ENCODE measurements at places on chromosomes 1 and 21. TPM values are rescaled to one million over a fixed set of nuclear protein-coding genes. Genes with fewer than 3 reads are reported as not detected.
A peak's percentile ranks its signal among the peaks of the same experiment; 100 is the strongest.

GRCh38 chr21:38440746-38441145, 57.5 kb downstream of the ERG start:
- no peak for DNase-seq

DNA sequence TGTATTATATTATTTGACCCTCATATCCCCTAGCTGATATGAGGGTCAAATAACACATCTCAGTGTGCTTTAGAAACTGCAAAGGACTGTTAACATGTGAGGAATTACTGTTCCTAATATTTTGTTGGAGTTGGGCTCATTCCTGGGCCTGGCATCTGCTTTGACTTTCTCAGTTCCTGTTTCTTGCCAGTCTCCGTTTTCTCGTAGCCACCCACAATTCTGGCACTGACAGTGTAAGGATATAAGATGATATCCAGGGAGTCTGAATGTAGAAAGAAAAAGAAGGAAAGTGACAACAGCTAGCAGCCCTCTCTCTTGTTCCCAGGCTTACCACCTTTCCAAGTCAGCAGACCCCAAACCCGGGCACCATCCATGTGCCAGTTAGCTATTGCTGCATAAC, 54.4 kb upstream of the SCMH1 start:
- no peak for DNase-seq

DNA sequence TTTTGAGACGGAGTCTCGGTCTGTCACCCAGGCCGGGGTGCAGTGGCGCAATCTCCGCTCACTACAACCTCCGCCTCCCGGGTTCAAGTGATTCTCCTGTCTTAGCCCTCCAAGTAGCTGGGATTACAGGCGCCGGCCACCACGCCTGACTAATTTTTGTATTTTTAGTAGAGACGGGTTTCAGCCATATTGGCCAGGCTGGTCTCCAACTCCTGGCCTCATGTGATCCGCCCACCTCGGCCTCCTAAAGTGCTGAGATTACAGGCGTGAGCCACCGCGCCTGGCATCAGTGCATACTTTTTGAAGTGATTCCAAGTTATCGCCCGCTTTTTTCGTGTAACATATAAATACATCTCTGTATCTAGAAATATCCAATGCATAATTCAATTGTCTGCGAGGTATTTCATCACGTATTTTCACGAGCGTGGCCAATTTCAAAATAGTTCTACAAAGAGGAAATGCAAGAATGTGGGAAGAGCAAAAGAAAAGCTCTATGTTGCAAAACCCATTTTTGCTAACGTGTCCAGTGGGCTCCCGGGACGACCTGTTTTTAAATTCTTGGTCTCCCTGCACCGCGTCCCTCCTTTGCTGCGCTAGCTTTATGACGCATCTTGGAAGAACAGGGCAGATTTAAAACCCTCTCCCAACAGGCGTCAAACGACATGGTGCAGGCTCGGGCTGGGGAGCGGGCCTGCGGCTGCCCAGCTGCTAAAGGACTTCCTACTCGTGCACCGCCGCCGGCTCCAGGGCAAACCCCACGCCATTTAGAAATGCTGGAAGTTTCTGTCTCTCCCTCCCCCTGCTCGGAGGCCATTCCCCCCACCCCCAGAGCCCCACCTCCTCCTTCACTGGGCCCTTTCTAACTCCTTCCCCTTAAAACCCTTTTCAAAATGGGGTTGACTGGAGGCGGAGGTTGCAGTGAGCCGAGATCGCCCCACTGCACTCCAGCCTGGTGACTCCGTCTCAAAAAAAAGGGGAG, 923 bp upstream of the IFNGR2 start:
- peak; percentile 91 for DNase-seq

DNA sequence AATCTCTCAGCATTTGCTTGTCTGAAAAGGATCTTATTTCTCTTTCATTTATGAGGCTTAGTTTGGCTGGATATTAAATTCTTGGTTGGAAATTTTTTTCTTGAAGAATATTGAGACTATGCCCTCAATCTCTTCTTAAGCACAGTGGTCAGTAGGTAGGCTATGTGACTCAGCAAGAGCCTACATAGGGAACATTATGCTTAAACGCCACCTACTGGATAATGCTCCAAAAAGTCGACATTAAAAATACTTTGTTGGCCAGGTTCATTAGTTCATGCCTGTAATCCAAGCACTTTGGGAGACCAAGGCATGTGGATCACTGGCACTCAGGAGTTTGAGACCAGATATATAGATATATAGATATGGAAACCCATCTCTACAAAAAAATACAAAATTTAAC, 678.0 kb upstream of the USP24 start:
- DNase-seq, result no peak

DNA sequence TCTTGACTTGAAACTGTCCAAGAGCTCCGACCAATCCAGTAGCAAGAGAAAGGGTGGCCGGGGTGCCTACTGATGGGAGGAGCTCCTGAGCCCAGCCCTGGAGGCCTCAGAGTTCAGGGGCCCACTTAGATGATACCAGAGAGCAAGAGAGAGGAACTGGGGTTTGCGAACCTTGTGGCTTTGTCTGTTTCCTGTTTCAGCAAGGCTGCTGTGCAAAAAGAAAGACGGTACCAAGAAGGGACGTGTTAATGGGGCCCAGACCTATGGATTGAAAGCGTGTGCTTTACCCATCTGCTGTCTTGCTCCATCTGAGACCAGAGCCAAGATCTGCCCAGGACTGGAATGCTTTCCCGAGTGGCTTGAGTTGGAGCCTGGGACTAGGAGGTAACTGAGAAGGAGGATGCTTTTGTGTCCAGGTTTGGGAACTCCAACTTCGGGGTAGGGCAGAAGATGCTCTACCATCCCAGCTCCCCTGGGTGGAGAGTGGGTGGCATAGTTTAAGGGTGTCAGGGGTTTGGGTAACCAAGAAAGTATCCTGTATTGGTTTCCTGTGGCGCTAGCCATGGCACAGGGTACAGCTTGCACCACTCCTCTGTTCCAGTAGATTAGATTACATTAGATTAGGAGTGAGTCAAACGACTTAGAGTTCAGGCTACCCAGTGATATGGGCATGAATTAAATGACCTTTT, at the start of gene TRAF3IP3:
TSS of gene TRAF3IP3 (plus strand) at position 128 of the 689 bp plus-strand sequence. CDS start 3,987 bp downstream, outside the sequence.
- peak; percentile 71 for DNase-seq

- no peak for DNase-seq
Observed at GRCh38 chr1:5868931-5869500, 123.2 kb downstream of the NPHP4 start.

- DNase-seq, result no peak
Observed at GRCh38 chr1:226479474-226479873, 69.1 kb upstream of the STUM start.

GRCh38 chr1:198680174-198680875, 41.5 kb downstream of the PTPRC start:
- no peak for DNase-seq

DNA sequence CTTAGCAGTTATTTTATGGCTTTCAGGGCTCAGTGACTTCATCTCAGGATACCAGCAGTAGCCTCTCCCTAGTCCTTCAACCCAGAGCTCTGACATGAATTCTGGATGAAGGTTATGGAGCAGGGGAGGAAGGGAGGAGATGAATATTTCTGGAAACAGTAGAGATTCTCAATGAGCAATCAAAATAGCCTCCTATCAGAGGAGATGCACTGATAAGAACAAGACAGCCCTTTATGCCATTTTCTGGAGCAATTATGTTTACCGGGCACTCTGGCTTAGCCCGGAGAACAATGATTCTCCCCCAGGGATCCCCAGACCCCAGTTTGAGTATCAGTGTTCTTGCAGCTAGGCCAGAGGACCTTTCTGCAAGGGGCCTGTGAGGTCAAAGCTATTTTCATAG, 37.9 kb upstream of the EDARADD start:
- DNase-seq, result no peak

GRCh38 chr1:56844545-56845136, 10.0 kb upstream of the C8A start:
- no peak for DNase-seq

- DNase-seq, result no peak
Observed at GRCh38 chr1:40664167-40664537, 1.3 kb downstream of the RIMS3 start.

- DNase-seq, result no peak
Observed at GRCh38 chr21:45871616-45872236, 109.8 kb upstream of the COL6A1 start.

DNA sequence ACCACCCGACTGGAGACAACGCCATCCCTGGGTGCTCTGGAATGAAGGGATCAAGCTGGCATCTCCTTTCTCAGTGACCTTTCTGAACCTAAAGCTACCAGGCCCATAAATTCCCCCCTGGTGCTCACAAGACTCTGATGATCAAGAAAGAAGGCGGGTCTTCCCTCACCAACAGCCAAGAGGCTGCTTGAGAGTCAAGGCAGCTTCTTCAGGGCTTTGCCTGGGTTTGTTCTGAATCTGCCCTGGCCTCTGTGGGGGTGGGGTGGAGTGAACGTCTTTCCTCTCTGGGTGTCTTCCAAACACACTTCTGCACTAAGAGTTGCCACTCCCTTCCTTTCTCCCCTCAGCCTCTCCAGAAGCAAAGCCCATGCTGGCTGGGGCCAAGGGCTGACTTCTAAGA, 36.1 kb downstream of the CD247 start:
- no peak for DNase-seq

TAL1 gene
- total RNA-seq, result 3.5 TPM

AADACL3 gene
- not detected for total RNA-seq

ZDHHC18 gene
- total RNA-seq, result 17.7 TPM

SPRR2E gene
- not detected for total RNA-seq

GFI1 gene
- total RNA-seq, result 0.08 TPM

TESK2 gene
- 1.5 TPM for total RNA-seq

OR2L3 gene
- not detected for total RNA-seq

TNFRSF18 gene
- not detected for total RNA-seq

B3GALT5 gene
- total RNA-seq, result 0.16 TPM
